ENCODE measurements at places on chromosomes 16 and 17.
A peak's percentile ranks its signal among the peaks of the same experiment; 100 is the strongest.

DNA sequence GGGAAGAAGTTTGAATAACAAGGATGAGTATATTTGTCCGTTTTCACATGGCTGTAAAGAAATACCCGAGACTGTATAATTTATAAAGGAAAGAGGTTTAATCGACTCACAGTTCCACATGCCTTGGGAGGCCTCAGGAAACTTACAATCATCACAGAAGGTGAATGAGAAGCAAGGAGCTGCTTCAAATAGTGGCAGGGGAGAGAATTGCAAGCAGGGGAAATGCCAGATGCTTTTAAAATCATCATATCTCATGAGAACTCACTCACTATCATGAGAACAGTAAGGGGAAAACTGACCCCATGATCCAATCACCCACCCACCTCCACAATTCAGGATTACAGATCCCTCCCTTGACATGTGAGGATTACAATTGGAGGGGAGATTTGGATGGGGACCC lies 212.8 kb upstream of the CDH8 start:
- DNase-seq: no peak

GRCh38 chr17:79745641-79746105 lies 14.9 kb downstream of the ENPP7 start:
- no peak for DNase-seq

DNA sequence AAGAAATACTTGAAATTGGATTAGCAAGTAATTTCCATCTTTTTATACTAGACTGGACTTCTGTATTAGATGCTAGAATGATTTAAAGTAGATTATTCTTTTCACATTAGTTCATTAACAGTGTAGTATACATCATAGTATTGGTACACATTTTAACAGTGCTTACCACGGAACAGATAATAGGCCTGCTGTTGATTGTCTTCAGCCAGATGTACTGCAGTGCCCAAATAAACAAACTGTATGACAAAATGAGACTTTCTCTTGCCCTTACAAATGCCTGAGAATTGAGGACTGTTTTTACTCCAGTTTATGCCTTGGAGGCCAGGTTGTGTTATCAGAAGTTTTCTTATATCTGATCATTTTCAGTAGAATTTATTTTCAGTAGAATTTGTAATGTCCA lies 631 bp downstream of the EVI2A start:
- DNase-seq: no peak

- DNase-seq: no peak
These were observed 334.1 kb downstream of the CDH13 start for GRCh38 chr16:82960918-82961317.

- DNase-seq: peak; percentile 48
These were observed 54.4 kb upstream of the RCVRN start for GRCh38 chr17:9959377-9959981.

- DNase-seq: peak; percentile 80
These were observed 3.6 kb upstream of the MMP15 start for GRCh38 chr16:58021661-58022551.

DNA sequence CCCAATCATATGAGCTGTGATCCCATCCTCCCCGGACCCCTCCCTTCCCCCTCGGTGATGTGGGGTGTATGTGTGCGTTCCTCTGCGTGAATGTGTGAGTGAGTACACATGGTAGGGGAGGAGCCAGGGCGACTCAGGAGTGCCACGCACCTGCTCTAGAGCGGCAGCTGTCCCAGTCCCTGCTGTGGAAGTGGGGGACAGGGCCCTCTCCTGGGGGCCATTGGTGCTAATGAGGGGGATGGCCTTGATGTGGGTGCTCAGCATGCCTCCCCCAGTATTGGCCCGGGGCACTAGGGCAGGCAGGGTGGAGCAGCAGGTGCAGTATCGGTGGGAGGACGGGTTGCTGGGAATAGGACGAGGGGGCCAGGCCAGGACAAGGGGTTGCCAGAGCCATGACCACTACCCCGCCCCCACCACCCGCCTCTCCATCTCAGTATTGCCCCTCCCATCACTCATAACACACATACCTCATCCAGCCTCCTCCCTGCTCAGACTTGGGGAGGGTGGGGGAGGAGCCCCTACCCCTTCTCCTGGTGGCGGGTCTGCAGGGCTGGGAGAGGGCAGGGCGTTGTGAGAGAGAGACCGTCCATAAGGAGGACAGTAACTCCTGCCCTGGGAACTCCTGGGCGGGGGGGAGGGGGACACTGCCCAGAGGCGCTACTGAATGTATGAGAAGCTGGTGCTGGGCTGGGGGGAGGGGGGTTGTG lies 8.5 kb downstream of the NR1D1 start:
- DNase-seq: no peak

GRCh38 chr17:46977348-46977747 lies 1.7 kb downstream of the RPRML start:
- peak; percentile 17 for DNase-seq

GRCh38 chr16:85334718-85335583 lies 222.7 kb upstream of the CIBAR2 start:
- DNase-seq: no peak

GRCh38 chr16:19595043-19595767 lies 39.7 kb downstream of the VPS35L start:
- no peak for DNase-seq

GRCh38 chr17:15892731-15893657 lies 51.9 kb upstream of the ADORA2B start:
- no peak for DNase-seq

GRCh38 chr17:14745541-14745940 lies 444.7 kb downstream of the HS3ST3B1 start:
- DNase-seq: no peak

DNA sequence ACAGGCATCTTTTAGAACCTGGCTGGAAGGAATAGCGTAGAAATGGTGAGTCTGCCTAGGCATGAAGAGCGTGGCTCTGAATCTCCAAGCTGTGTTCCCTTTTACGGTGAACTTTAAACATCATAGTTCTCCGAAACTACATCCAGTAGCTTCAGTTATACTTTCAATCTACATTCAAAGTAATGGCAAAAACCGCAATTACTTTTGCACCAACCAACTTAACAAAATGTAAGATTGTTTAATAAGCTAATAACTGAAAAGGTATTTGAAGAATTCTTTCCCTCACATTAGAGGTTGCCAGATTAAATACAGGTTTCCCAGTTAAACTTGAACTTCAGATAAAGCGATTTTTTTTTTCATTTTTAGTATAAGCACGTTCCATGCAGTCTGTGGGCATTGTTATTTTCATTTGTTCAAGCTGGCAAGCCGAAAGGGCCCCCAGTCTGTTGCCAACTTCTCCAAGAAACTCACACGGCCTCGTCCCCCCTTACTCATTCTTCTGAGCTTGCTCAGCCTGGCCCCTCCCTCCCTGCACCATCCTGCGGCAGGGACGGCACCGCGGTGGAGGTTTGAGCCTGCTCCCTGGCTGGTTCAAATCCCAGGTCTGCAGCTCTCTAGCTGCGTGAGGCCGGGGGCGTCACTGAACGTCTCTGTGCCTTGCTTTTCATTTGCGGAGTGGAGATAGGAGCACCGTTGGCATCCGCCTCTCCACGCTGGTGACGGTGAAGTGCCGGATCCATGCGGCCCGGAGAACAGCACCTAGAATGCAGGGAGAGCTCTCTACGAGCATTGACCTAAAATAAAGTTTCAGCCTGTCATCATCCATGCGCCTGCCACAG lies 3.5 kb upstream of the MTHFSD start:
- DNase-seq: no peak

DNA sequence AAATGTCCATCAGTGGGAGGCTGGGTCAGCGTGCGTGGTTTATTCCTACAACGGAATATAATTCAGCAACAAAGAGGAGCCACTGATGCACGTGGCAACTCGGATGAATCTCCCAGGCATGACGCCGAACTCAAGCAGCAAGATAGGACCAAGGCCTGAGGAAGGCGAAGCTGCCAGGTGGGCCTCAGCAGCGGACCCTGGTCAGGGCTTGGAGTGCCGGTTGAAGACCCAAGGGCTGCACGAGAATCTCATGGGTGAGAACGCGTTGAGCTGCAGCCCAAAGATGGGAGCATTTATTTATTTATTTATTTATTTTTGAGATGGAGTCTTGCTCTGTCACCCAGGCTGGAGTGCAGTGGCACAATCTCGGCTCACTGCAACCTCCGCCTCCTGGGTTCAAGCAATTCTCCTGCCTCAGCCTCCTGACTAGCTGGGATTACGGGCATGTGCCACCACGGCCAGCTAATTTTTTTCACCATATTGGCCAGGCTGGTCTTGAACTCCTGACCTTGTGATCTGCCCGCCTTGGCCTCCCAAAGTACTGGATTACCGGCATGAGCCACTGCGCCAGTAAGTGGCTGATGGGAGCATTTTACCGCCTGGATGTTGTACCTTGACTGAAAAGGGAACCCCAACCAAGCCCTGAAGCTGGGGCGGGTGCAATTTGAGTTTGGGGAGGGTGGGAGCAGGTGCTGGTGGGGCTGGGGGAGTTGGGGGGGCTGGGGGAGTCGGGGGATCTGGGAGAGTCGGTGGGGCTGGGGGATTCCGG lies 18.1 kb upstream of the BAHCC1 start:
- no peak for DNase-seq

DNA sequence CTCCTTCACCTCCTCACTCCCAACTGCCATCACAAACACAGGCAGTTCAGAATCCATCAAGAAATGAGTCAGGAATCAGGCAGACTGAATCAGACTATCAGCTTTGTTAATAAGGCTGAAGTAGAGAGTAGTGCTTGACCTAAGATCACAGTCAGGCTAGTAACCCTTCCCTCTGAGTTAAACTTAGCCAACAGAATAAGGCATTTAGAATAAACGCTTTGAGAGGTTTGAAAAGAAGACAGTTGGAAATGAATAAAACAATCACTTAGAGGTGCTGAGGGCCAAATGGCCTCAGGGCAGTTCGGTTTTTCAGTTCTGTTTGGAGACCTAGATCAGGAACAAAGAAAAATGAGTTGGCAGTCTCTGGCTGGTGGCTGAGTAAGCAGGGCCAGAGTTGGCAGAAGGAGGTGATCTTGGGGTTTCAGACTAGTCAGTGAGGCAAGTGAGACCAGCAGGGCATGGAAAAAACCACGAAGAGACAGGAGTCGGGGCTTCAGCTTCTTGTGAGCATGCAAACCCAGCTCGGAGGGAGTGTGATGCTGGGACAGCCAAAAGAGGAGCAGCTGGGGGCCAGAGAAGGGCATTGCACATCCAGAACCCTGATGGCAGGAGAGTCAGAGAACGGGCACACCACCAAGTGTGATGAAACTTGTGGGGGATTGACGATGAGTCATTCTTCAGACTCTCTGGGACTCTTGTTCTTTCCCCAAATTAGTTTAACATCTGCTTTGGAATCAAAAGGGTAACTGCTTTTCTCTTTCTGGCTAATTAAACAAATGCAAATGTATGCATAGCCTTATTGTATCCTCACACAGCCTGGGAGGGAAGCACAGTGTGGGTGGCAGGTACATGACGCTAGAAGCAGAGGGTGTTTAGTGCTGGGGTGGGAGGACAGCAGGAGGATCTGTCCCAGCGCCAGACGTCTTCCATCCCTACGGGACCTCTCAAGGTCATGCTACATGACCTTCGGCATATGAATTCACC lies 54.8 kb downstream of the SPECC1 start:
- DNase-seq: peak; percentile 78

- DNase-seq: no peak
These were observed 5.0 kb upstream of the DCTPP1 start for GRCh38 chr16:30434852-30435251.

GRCh38 chr17:39568702-39569101 lies 39.0 kb downstream of the NEUROD2 start:
- DNase-seq: no peak

DNA sequence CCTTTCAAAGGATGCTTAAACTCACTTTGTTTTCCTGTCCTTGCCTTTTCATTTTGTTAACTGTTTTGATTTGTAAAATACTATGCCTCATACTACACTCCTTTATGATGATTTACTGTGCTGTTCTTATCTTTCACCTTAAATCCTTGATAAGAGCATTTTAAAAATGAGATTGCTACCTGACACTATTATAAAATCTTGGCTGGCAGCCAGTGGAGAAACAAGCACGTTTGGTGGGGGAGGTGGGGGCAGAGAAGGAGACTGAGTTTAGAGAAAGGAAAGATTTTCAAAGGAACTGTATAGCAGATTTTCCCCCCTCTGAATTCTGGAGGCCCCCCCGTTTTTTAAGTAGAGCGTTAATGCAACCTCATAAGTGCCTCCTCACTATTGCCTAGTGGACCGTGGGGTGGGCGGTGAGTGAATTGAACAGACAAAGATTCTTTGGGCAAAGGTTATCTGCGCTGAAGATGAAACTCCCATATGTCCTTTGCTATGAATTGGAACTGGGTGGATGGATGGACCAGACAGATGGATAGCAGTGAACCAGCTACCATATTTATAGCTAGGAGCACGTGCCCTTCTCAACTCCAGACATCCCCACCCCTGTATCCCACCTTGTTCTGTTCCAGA lies 200.2 kb downstream of the CCDC182 start:
- DNase-seq: no peak

GRCh38 chr17:8151641-8152111 lies 528 bp downstream of the PER1 start:
- peak; percentile 48 for DNase-seq

DNA sequence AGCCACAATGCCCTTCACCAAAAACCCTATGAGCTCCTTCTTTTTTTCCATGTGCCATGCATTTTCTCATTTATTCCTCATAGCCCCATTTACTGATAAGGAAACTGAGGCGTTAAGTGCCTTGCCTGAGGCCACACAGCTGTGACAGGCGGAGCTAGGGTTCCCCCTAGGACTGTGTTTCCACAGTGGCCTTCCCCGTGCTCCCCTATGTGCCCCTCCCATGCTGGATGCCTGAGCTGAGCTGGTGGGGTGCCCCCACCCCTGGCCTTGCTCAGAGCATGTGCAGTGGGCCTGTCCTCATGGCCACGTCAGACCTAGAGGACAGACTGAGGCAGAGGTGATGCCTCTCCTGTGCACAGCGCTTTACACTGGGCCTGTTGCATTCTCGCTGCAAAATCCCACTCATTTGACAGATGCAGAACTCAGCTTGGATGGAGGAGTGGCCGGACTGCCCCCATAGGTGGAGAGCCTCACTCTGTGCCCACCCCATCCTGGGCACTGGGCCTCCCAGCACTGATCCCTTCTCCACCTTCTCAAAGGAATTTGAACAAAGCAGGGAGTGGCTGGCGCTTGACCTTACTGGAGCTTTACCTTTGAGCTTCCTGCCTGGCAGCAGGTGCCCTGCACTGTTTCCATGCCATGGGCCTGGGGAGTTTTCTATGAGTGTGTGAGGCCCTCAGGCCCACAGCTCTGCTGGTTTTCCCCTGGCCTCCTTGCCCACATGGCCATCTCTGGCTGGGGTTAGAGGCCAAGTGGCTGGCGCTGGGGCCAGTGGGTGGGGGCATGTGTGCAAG lies 2.6 kb downstream of the MAP2K3 start:
- peak; percentile 30 for DNase-seq

- no peak for DNase-seq
These were observed 41.4 kb downstream of the KSR1 start for GRCh38 chr17:27497696-27498095.

DNA sequence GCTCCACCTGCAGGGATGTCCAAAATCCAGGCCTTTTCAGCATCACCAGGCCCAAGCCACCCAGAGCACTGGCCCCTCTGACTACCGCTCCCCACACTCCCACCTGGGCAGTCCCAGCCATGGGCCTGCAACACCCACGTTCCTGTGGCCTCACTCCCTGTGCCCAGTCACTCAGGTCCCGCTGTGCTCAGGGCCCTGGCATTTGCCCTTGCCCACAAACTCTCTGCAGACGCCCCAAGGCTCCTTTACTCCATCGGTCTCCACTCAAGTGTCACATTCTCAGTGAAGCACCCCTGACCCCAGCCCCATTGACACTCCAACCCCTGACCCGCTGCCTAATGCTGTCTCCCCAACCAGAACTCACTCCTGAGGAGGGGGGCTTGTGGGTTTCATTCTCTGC lies 23.6 kb downstream of the MPG start:
- DNase-seq: no peak

- peak; percentile 87 for DNase-seq
These were observed 18.5 kb downstream of the ANKRD40 start for GRCh38 chr17:50689251-50689650.

GRCh38 chr17:56486732-56487131 lies 106.8 kb upstream of the NOG start:
- no peak for DNase-seq

Measured in ACHN (cell line).